ENCODE measurements at places on chromosomes 3 and 15.

- DNase-seq, result no peak
Observed at GRCh38 chr15:56913241-56913640, 5.2 kb upstream of the TCF12 start.

- no peak for DNase-seq
Observed at GRCh38 chr3:52226229-52226817, 878 bp upstream of the TLR9 start.

DNA sequence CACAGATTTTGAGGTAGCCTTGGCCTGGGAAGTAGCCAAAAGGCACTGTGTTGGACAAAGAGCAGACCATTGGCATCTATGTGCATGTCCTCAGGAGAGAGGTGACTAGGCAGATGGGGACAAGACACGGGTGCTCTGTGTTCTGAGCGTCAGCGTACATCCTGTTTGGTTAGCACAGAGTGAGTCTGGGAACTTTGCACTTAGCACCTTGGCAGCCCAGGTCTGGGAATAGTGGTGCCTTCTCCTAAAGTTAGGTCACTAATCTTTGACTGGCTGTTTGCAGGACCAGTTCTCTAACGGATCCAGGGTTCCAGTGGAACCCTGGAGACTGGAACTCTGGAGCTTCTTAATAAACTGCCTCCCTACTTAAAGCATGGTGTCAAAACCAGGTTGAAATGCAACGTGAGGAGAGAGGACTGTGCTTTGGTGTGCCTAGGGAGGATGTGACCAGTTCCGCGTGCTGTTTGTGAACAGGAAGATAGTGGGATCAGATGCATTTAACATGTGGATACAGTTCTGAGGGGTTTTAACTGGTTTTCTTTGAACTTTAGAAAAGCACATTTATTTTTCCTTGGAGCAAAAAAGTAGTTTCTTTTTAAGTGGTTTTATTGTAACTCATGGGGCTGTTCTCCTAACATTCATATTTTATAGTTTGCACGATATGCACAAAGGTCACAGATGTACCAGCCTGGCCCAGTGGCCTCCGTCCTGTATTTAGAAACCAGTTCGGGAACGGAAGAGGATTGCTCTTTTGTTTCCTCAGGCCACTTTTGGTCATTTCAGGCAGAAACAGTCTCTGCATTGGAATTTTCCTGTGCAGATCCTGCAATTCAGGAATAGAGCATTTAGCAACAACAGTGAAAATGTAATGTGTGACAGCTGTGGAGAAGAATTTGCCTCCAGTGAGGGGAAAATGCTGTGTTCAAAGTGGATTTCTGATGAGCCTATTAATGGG lies 48.8 kb downstream of the ABHD2 start:
- DNase-seq, result no peak

GRCh38 chr15:98914626-98915025 lies 93.0 kb downstream of the PGPEP1L start:
- no peak for DNase-seq

GRCh38 chr3:49910409-49911123 lies 6.9 kb upstream of the MST1R start:
- DNase-seq, result no peak

- peak; percentile 69 for DNase-seq
Observed at GRCh38 chr15:70324001-70324974, 226.6 kb upstream of the TLE3 start.
